Spinal cord (tissue), 10 donors: ENCODE measurements at places on chromosomes 6 and 20. TPM values are rescaled to one million over a fixed set of nuclear protein-coding genes. Genes with fewer than 3 reads are reported as not detected.

Gene KLHDC3
- total RNA-seq, result 106 TPM

Gene GNRH2
- total RNA-seq, result not detected

Gene PAX1
- 0.06 TPM for total RNA-seq

Gene GJA10
- not detected for total RNA-seq

Gene CST2
- not detected for total RNA-seq

Gene RTN4IP1
- 7.2 TPM for total RNA-seq

Gene MRAP2
- total RNA-seq, result 17.3 TPM

Gene NOX3
- total RNA-seq, result not detected

Gene LPIN3
- 6.0 TPM for total RNA-seq

Gene SMLR1
- total RNA-seq, result not detected

Gene ADISSP
- total RNA-seq, result 15.6 TPM

Gene CHMP4B
- total RNA-seq, result 47.3 TPM

Gene RPP21
- 41.3 TPM for total RNA-seq

Gene PAK5
- 7.5 TPM for total RNA-seq

Gene OPRM1
- total RNA-seq, result 2.8 TPM

Gene PRDM13
- 0.33 TPM for total RNA-seq

Gene HSPA12B
- total RNA-seq, result 14.8 TPM

Gene CITED2
- total RNA-seq, result 38.1 TPM

Gene TMEM244
- total RNA-seq, result not detected

Gene SALL4
- total RNA-seq, result 1.3 TPM

Gene FERMT1
- total RNA-seq, result 5.2 TPM

Gene DEFB124
- 0.33 TPM for total RNA-seq

Gene MACROD2
- total RNA-seq, result 34.0 TPM

Gene SLC44A4
- 0.55 TPM for total RNA-seq

Gene SLC22A16
- 0.66 TPM for total RNA-seq

Gene MYT1
- 6.1 TPM for total RNA-seq

Gene WFDC5
- total RNA-seq, result 0.28 TPM

Gene FAXC
- total RNA-seq, result 31.7 TPM

Gene ANGPT4
- total RNA-seq, result 0.39 TPM

Gene GATA5
- total RNA-seq, result not detected

Gene LYRM2
- 33.9 TPM for total RNA-seq

Gene GGTLC1
- not detected for total RNA-seq

Gene COL12A1
- total RNA-seq, result 129 TPM

Gene TRIM10
- total RNA-seq, result 0.94 TPM

Gene C6orf141
- 1.4 TPM for total RNA-seq

Gene SPATS1
- 0.30 TPM for total RNA-seq

Gene PHACTR3
- total RNA-seq, result 27.9 TPM

Gene AKAP12
- total RNA-seq, result 292 TPM

Gene CSNK2B
- 183 TPM for total RNA-seq

Gene GSTA3
- total RNA-seq, result not detected

Gene PRR18
- 5.3 TPM for total RNA-seq

Gene FAM83D
- 8.1 TPM for total RNA-seq

Gene TFAP2D
- not detected for total RNA-seq

Gene SFTA2
- total RNA-seq, result not detected

Gene CDC5L
- total RNA-seq, result 31.8 TPM

Gene RNF144B
- 12.0 TPM for total RNA-seq

Gene TTK
- total RNA-seq, result 14.0 TPM
